Spleen (tissue), 13 donors: ENCODE measurements at places on chromosomes 3 and 15. TPM values are rescaled to one million over a fixed set of nuclear protein-coding genes. Genes with fewer than 3 reads are reported as not detected.

Gene LXN
- total RNA-seq: 11.3 TPM

Gene PRKAR2A
- 27.4 TPM for total RNA-seq

Gene TEX9
- total RNA-seq: 14.1 TPM

DNA sequence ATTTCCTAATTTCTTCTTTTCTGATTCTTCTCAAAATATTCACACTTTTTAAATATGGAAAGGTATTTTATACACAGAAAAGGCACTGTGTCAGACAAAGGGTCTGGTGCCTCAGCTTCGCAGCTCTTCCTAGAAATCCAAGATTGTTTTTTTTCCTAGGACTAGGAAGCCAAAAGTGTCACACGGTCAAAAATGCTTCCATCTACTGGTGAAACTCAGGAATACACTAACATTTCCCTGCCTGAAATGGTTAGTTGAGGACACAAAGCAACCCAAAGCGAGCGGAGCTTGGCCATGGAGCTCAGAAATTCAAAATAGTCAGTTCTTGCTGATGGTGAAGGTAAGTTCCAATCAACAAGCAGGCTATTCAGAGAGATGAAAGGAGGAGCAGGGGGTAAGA, 426.5 kb upstream of the RASGRP1 start:
- no peak for DNase-seq

- DNase-seq: no peak
These were observed 56.6 kb upstream of the CHST2 start for GRCh38 chr3:143063018-143063417.

GRCh38 chr3:99774467-99774866, 43.2 kb upstream of the CMSS1 start:
- DNase-seq: no peak
